Fibroblast of lung (primary cell): ENCODE measurements at places on chromosomes 5 and 9.

- no peak for DNase-seq
Observed at GRCh38 chr5:87246061-87246460, 21.6 kb upstream of the RASA1 start.

DNA sequence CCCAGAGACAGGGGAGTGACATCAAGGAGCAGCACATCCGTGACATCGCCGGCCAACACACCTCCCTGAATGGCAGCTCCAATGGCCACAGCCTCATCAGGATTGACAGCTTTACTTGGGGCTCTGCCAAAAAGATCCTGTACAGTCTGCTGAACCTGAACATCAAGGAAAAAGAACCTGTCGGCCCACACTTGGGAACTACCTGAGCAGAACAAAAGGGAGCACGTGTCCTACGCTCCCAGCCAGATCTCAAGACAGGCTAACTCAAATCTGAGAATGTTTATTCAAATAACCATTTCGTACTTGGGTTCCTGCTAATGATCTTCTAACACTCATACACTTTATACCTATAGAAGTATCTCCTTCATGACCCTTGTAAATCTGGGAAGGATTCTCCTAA is 15.3 kb downstream of the HSPA9 start:
- no peak for DNase-seq

- DNase-seq: no peak
Observed at GRCh38 chr9:126819482-126819881, 14.6 kb downstream of the ZBTB43 start.

GRCh38 chr5:149735066-149735465 is 5.0 kb downstream of the PPARGC1B start:
- no peak for DNase-seq

- peak; percentile 4 for DNase-seq
Observed at GRCh38 chr5:101326766-101327165, 423.7 kb upstream of the ST8SIA4 start.

DNA sequence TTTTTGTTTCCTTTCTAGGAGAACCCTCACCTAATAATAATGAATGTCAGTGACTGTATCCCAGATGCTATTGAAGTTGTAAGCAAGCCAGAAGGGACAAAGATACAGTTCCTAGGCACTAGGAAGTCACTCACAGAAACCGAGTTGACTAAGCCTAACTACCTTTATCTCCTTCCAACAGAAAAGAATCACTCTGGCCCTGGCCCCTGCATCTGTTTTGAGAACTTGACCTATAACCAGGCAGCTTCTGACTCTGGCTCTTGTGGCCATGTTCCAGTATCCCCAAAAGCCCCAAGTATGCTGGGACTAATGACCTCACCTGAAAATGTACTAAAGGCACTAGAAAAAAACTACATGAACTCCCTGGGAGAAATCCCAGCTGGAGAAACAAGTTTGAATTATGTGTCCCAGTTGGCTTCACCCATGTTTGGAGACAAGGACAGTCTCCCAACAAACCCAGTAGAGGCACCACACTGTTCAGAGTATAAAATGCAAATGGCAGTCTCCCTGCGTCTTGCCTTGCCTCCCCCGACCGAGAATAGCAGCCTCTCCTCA is 87.1 kb downstream of the OSMR start:
- DNase-seq: no peak

GRCh38 chr5:31161781-31162181 is 31.7 kb upstream of the CDH6 start:
- peak; percentile 40 for DNase-seq

GRCh38 chr5:113678924-113679575 is 165.6 kb downstream of the YTHDC2 start:
- peak; percentile 58 for DNase-seq

- no peak for DNase-seq
Observed at GRCh38 chr5:177328545-177329231, 17.0 kb upstream of the MXD3 start.

GRCh38 chr9:118643118-118643517 is 726.1 kb downstream of the BRINP1 start:
- peak; percentile 78 for DNase-seq

GRCh38 chr5:62729675-62730074 is 151.1 kb downstream of the LRRC70 start:
- no peak for DNase-seq

GRCh38 chr9:31824860-31825259 is 559.6 kb upstream of the ACO1 start:
- no peak for DNase-seq

DNA sequence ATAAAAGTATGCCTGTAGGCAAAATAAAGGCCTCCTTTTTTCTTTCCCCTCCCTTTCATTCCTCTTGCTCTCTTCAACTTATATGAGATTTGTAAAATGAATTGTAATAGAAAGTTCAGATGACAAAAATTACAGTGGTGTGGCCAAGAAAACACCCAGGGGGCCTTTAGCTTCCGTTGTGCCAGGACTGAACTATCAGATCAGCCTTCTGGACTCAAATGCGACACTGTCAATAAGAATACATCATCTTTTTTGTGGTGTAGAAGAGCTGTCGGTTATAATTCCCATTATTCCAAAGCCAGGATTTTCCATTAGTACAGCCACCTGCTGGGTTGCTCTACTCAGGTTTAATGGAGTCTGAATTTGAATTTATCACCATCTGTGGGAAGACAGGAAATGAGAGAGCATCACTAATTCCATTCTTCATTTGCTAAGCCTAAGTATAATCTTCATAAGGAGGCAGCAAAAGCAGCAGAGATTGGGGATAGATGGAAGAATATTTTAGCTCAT is 443.4 kb downstream of the ANXA1 start:
- DNase-seq: no peak

GRCh38 chr9:113653746-113654604 is 190.4 kb downstream of the RGS3 start:
- DNase-seq: no peak

DNA sequence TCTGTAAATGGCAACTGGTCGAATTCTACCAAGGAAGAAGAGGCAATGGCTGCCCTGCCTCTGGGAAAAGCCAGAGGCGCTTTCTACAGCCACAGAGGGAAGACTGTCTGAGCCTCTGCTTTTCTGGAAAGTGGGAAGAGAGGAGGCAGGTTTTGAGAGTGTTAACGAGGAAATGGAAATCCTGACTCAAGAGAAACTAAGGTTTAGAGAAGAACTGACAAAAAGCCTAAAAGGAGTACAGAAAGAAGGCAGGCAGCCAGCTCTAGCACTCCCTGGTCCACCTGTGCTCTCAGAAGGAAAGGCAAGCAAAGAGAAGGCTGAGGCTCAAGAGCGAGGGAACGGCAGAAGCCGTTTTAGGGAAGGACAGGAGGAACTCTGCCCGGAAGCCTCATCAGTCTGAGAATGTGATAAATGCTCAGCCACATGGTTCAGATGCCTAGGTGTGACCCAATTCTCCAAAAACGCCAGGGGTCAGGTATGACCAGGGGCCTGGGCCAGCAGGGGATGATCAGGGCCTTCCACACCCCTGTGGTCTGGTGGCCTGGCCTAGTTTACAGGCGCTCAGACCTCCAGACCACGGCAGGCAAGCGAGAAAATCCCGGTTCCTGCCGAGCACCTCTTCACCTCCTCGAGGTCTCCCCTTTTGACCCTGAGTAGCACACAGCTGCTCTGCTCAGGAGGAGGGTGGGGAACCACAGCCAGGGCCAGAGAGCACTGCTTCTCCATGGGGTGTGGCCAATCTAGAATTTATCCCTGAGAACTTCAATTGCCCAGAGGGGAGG is 79.9 kb upstream of the FBXW11 start:
- no peak for DNase-seq

GRCh38 chr9:36948051-36948450 is 86.0 kb downstream of the PAX5 start:
- no peak for DNase-seq

DNA sequence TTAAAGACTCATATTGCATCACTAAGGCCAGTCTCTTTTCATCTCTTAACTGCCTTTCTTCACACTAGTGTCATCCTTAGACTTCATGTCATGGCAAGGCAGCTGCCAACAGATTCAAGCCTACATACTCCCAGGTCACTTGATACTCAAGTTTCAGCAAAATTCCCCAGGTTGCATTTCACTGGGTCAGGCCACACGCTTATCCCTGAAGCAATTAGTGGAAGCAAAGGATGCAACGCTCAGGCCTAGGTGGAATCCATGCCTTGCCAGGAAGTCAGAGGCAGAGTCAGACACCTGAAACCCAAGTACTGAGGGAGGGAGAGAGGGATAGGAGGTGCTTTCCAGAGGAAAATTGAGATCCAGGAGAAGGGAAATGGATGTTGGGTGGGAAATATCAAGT is 28.9 kb downstream of the YIPF5 start:
- DNase-seq: no peak

GRCh38 chr5:135875567-135875966 is 20.1 kb downstream of the IL9 start:
- DNase-seq: no peak

GRCh38 chr9:117018966-117019617 is 332.0 kb downstream of the TRIM32 start:
- DNase-seq: no peak

DNA sequence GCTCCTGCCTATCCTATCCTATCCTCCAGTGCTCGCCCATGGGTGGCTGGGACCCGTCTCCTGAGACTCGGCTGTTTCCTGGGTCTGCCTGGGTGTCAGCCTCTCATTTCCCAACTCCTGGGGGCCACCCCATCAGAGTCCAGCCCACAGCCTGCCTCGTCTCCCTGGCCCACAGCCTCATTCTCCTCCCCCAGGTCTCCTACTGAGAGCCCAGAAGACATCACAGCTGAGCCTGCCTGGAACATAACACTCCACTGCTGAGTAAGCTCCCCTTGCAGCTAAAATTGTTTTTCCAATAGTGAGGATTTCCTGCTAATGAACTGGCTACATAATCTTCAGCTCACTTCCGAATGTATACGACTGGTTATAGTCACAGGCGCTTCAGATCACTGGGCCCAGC is 95.3 kb downstream of the TTLL11 start:
- peak; percentile 32 for DNase-seq

- DNase-seq: peak; percentile 8
Observed at GRCh38 chr5:37667846-37668245, 172.0 kb downstream of the GDNF start.

GRCh38 chr5:156366521-156366920 is 39.6 kb downstream of the SGCD start:
- DNase-seq: peak; percentile 14

DNA sequence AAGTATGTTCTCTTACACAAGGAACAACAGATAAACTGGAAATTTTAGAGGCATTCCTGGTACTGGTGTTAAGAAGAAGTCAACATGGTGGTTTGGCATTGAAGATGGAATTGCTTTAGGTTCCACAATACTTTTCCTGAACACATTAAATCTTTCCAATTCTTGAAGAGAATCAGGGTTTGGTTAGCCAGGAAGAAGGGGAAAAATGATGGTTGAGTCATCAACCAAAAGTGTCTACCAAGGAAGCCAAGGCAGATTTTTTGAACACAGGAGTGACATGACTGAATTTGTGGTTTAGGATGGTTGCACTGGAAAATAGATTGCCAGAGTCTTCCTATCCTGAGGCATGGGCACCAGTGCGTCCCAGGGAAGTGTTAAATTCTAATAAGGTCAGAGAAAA is 433.4 kb downstream of the TMEM38B start:
- peak; percentile 25 for DNase-seq

DNA sequence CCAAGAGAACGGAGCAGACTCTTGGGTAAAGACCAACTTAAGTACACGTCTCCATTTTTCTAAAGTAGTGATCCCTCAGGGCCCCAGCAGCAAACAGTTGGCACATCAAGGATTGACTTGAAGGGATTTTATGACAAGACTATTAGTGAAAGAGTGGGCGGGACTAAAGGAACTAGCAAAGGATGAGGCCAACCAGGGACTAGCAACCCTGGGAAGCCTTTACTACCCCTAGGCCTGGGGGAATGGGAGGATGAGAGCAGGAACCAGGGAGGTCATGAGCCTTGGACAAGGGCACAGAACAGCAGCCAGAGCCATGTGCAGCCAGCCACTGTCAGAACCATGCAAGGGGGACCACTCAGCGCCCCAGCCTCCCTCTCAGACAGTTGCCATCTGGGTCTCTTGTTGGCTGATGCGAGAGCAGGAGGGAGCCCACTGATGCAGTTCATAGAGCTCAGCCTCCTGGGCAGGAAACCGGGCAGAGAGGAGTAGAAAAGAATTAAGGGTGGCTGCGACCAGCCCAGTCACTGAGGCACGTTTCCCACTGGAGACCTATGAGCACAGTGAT is 28.1 kb downstream of the TGFBI start:
- DNase-seq: no peak

DNA sequence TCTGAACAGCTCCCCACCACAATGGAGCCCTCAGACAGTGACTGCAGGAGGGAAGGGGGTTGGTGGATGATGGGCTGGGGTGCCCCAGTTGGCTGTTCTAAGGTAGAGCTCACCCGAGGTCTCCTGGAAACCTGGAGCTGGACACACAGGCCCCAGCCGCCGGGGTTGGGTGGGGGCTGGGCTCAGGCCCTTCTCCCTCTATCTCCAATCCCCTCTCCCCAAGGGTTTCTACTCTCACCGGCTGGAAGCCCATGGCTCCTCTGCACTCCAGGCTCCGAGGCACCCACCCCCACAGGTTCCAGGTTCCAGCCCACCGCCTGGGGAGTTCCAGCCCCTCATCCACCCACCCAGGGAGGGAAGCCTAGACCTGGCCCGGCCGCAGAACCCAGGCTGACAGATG is 766 bp downstream of the NR5A1 start:
- no peak for DNase-seq

DNA sequence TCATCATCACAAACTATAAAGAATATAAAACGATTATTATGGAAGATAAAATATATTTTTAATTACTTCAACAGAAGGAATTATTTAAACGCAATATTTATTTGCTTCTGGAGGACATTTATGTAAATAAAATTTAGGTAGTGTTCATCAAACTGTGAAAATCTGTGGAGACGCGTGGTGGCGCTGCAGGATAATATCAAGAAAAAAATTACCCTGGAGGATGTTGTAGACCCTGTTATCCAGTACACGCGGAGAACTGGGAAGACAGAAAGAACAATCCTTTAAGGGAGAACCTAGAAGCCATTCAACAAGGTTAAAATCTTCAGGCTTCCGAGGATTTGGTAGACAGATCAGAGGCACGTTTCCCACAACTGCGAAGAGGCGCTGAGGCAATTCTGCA is at the start of gene PCDHB12:
PCDHB12 (plus strand) TSS at position 242 of the 400 bp plus-strand sequence. CDS start 189 bp downstream, outside the sequence.
- no peak for DNase-seq

- no peak for DNase-seq
Observed at GRCh38 chr9:132985489-132985888, 7.0 kb downstream of the GFI1B start.

DNA sequence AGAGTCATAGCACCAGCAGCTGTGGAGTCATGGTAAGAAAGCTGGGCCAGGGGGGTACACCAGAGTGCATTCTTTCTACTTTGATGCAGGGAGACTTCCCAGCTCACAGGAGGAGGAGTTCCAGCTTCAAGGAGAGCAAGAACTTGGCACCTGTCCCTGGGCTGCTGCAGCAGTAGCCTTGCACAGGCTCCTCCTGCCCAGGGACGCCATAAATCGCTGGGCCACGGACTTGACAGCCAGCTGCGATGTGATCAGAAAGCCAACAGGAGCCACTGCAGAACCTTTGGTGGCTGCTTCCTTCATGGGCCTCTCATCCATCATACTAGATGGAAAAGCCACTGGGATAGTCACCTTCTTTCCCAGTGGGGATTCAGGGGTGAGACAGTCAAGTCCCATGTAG is 234.7 kb downstream of the NMUR2 start:
- no peak for DNase-seq

- DNase-seq: no peak
Observed at GRCh38 chr9:8371686-8372085, 572.1 kb upstream of the DMAC1 start.
